CD4-positive, alpha-beta T cell treated with Interleukin-10 for 1 hour (primary cell): ENCODE measurements at places on chromosomes 2 and 18.
A peak's percentile ranks its signal among the peaks of the same experiment; 100 is the strongest.

- DNase-seq, result no peak
Observed at GRCh38 chr2:239581352-239581901, 180.6 kb upstream of the HDAC4 start.

- no peak for DNase-seq
Observed at GRCh38 chr2:221484761-221485502, 87.2 kb downstream of the EPHA4 start.

GRCh38 chr2:18475884-18476283 lies 84.6 kb downstream of the RDH14 start:
- no peak for DNase-seq

DNA sequence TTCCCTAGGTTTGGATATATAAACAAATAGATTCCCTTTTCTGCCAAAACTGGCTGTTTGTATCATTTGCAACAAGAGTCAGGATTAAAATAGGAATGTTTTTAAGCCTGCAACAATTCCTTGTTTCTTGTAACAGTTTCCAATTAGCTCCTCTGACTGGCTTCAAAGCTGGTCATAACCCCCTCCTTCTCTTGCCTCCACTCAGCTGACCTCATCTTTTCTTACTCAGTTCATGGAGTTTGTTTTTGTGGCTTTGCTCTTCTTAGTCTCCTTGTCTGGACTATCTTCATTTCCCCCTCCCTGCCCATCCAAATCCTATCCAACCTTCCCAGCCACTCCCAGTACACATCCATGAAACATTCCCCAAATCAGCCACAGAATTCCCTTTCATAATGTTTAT lies 14.3 kb upstream of the RAPH1 start:
- DNase-seq, result no peak

- no peak for DNase-seq
Observed at GRCh38 chr2:118146315-118147283, 58.3 kb downstream of the INSIG2 start.

DNA sequence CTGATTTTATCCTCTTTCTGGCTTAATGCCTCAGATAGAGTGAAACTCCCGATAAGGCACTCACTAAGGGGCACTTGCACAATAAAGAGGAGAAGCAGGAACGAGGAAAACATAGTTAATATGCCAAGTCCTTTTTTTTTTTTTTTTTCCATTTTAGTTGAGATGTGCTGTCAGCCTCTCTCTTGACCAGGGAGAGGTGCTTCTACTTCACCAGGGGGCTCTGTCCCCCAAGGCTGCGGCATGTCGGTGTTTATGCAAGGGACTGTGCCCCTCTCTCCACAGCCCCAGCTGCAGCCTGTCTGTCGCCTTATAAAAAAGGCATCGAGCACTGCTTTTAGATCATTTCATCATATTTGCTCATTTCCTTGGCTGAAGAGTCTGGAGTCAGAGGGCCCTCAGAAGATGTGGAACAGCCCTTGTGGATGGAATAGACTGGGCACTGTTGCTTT lies 178.1 kb downstream of the SLC8A1 start:
- no peak for DNase-seq

DNA sequence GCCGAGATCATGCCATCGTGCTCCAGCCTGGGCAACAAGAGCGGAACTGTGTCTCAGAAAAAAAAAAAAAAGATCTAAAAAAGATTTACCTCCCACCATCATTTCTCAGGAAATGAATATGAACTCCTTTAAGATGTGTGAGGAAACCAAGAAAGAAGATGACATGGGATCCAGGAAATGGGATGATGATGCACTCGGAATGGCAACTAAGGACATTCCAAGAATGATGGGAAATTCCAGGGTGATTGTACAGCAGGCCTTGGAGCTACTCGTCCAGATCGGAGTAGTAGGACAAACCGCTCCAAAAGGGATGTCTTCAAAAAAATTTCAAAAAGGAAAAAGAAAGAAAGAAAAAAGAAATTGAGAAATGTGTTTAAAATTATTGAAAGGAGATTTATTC lies 84.9 kb upstream of the PMAIP1 start:
- DNase-seq, result no peak

GRCh38 chr2:1652034-1652790 lies 92.1 kb downstream of the PXDN start:
- DNase-seq, result no peak

- DNase-seq, result peak; percentile 35
Observed at GRCh38 chr2:84022810-84023431, 436.2 kb downstream of the SUCLG1 start.

GRCh38 chr2:102226612-102227391 lies 40.0 kb downstream of the IL1RL2 start:
- no peak for DNase-seq

DNA sequence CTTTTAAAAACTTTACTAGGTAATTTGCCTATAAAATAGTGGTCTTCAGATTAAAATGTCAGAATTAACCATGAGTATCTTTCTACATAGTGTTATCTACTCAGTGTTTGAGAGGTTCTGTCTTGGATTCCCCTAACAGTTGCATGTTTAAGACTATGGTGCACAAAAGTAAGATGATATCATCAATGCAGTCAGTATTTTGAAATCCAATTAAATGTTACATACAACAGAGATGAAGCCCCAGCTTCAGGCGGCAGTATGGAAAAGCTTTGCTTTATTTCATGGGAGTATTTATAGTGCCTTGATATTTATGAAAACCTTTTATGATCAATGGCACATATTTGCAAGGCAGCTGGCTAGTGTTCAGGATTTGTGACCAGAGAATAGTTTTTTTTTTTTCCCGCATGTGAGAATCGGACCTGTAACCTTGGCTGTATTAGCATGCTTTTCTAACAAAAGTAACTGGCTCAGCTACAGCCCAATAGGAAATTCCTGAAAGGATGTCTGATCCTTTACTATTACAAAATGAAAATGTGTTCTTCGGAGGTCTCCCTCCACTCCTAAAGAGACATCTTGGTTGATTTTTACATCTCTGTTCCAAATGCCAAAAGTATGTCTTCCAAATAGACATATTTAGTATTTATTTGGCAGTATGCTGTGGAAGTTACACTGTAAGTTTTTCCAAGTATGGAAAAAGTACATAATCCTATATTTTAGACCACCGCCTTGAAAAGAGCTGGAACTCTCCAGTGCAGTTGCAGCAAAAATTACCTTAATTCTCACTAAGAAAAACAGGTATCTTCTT lies 319.3 kb upstream of the UBE2E3 start:
- DNase-seq, result no peak

GRCh38 chr2:85644909-85645308 lies 23.1 kb downstream of the SFTPB start:
- no peak for DNase-seq

GRCh38 chr2:174054926-174055325 lies 89.8 kb upstream of the SP3 start:
- no peak for DNase-seq

GRCh38 chr2:41197781-41198180 lies 745.9 kb upstream of the SLC8A1 start:
- DNase-seq, result no peak

- no peak for DNase-seq
Observed at GRCh38 chr2:28929581-28929980, 35.1 kb downstream of the WDR43 start.

DNA sequence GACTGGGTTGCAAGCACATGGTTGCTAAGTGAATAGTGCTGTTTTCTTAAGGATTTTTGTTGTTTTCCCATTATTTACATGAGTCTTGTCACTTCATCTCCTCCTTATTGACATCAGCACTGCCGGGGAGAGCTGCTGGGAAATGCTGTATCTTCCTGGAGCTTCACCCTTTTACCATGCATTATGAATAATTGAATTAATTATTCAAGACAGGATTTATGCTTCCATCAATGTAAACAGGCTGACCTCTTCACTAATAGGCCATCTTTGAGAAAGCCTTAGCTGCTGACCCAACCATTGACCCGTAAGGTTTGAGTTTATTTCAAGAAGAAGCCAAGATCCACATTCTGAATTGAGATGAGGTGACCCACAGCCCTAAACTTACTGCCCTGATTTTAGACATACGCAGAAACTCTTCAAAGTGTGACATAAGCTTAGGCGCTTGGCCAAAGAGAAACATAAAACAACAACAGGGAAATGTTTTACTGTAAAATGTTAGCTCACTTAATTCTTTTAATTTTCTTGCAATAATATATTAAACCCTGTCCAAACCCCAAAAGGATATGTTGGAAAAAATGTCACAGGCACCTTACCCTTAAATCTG lies 365.5 kb upstream of the SYT4 start:
- DNase-seq, result no peak

DNA sequence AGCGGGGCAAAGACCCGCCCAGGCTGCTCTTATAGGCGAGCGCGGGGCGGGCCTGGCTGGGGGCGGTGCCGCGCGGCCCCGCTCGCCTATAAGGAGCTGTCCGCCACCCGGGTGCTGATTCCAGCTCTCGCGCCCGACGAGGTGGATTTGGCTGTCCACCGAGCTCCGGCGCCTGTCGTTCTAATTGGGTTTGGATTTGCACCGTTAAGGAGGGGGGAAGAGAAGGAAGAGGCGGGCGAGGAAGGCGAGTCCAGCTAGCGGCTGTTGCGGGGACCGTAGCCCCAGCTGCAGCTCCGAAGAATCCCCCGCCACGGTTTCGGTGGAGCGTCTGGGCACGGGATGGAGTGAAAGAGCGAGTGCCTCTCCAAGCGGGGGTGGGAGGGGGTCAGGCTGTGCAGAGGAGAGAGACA lies at the start of gene CNTNAP5:
Gene CNTNAP5 (plus strand): TSS at position 117 of the 410 bp plus-strand sequence. CDS start 364 bp downstream, outside the sequence.
- no peak for DNase-seq

- DNase-seq, result no peak
Observed at GRCh38 chr2:96098900-96099590, 17.3 kb downstream of the ADRA2B start.

- DNase-seq, result no peak
Observed at GRCh38 chr18:57943723-57944122, 100.3 kb upstream of the NEDD4L start.

- no peak for DNase-seq
Observed at GRCh38 chr18:72819050-72819449, 48.7 kb downstream of the NETO1 start.

DNA sequence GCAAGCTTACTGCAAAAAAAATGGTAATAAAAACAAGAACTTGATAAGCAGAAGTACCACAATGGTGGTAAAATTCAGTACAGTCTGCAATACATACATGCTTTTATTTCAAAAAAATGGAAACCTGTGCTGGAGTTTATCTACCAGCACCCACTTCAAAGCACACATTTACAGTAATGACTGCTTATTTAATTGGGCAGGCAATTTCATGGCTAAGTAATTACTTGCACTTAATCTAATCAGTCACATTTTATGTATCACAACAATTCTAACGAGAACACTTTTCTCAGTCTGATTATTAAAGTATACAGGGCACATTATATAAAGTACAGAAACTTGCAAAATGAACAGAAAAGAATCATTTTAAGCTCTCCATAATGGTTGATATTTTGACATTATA lies 5.2 kb downstream of the APCDD1 start:
- DNase-seq, result no peak

- no peak for DNase-seq
Observed at GRCh38 chr2:19893520-19894133, 8.2 kb downstream of the TTC32 start.

GRCh38 chr2:201953396-201953795 lies 80.3 kb upstream of the FZD7 start:
- DNase-seq, result no peak

DNA sequence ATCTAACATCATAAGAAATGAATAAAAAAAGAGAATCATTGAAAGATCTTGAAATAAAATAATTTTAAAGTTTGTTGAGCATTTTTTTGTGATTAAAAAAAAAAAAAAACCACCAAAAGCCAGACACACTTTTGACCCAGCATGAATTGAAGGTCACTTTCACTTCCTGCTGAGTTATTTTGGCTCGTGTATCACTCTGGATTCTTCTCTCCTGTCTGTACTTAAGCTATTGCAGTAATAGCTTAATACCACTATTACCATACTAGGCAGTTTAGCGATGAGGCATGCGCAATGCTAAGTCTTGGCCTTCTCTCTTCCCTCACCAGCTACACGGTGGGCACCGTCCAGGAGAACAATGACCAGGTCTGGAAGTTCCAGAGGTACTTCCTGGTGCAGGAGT lies 54.5 kb upstream of the SPP2 start:
- DNase-seq, result no peak

DNA sequence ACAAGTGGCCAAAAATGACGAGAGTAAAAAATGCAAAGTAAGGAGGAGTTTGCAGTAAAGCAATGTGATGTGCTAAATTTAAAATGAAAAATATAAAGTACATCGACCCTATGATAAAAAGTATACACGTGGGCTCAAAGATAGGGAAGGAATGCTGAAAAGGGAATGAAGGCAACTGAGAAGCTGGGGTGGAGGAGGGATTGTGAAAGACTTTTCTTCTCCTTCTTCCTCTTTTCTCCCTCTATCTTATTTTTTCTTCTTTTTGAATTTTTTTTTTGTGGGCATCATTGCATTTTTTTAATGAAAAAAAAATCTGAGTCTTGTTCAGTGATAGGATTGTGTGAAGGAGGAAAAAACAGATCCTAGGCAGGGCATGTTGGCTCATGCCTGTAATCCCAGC lies 57.6 kb upstream of the STK17B start:
- no peak for DNase-seq

DNA sequence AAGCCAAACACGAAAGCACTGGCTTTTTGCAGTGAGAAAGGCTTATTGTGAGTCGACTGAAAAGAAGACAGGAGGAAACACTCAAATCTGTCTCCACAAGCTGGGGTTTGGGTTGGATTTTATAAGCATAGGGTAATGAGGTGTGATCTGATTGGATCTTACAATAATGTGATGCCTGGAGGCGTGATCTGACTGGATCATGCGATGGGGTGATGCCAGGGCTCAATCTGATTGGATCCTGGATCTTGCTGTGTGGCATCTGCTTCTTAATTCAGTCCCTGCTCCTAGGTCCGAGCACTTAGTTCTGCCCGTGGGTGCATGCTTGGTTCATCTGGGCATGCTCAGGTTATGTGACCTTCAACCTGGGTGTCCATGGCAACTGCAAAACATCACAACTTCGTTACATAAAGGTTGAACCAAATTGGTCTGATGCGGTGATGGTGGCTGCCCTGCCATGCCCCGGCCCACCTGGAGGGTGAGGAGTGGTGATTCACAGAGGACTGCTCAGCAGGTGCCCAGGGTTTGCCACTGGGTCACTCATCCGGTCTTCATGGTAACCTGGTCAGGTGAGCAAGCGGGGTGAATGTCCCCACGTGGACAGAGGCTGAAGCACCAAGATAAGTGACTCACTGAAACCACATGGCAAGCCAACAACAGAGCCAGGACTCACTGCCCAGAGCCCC lies 111.0 kb downstream of the KCNF1 start:
- no peak for DNase-seq

DNA sequence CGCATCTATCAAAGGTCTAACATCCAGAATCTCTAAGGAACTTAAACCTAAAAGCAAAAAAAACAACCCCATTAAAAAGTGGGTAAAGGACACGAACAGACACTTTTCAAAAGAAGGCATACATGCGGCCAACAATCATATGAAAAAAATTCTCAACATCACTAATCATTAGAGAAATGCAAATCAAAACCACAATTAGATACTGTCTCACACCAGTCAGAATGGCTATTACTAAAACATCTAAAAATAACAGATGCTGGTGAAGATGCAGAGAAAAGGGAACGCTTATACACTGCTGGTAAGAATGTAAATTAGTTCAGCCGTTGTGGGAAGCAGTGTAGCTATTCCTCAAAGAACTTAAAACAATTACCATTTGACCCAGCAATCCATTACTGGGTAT lies 38.0 kb downstream of the PPP3R1 start:
- no peak for DNase-seq

GRCh38 chr2:71801969-71802368 lies 345.7 kb downstream of the CYP26B1 start:
- DNase-seq, result no peak
